ENCODE measurements at places on chromosomes 3 and 15.

DNA sequence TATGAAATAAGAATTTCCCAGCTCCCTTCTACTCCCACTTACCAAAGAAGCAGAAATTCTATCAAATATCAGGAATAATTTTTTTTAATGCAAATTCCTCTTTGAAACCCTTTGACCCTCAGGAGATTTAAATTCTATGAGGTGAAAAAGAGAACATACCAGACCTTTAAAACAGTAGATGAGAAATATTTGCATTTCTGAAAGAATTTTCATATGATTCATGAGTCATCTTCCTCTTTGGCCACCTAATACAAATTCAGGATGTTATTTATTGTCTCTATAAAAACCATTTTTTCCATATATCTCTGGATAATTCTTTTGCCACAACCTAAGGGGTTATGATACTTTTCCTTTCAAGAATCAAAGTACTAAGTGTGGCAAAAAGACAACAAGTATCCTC lies 67.3 kb upstream of the ST3GAL6 start:
- DNase-seq = no peak

DNA sequence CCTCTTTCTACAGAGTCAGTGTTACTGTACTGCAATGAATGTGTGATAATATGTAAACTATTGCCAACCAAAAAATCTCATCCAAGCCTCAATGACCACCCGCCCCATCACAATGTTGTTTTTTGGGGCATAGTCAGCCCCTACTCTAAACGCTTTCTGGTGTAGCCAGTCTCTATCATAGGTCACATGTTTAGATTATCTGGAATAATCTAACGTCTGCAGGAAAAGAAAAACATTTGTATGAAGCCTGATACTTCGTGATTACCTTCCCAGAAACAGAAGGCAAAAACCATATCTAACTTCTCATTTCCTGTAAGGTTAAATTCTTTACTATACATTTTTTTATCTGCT lies 1331.8 kb upstream of the GBE1 start:
- DNase-seq = no peak

DNA sequence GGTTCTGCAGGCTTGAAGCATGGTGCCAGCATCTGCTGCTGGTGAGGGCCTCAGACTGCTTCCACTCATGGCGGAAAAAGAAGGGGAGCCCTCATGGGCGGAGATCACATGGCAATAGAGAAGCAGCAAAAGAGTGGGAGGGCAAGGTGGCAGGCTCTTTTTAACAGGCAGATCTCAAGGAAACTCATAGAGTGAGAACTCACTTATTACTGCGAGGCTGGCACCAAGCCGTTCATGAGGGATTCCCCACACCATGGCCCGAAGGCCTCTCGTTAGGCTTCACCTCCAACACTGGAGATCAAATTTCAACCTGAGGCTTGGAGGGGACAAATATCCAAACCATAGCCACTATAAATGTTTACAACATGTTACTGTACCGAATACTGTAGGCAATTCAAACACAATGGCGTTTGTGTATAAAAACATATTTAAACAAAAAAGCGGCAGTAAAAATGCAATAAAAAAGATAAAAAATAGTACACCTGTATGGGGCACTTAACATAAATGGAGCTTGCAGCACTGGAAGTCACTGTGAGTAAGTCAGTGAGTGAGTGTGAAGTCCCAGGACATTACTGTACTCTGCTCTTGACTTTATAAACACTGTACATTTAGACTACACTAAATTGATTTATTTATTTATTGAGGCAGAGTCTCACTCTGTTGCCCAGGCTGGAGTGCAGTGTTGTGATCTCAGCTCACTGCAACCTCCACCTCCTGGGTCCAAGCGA lies 18.8 kb upstream of the MOBP start:
- DNase-seq = no peak

GRCh38 chr3:104436506-104436905 lies 930.2 kb upstream of the ALCAM start:
- DNase-seq = no peak

DNA sequence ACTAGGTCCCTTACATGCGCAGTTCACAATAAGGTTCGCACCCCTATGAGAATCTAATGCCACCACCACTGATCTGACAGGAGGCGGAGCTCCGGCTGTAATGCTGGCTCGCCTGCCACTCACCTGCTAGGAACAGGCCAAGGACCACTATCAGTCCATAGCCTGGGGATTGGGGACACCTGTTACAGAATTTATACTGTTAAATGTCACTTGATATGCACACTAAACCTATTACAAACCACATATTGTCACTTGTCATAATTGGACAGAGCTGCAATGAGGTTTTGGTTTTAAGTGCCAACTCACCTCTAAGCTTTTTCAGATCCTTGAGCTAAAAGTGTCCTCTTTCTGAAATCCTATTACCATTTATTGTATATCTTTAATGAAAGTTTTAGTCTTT lies 507.9 kb upstream of the TPRG1 start:
- no peak for DNase-seq

DNA sequence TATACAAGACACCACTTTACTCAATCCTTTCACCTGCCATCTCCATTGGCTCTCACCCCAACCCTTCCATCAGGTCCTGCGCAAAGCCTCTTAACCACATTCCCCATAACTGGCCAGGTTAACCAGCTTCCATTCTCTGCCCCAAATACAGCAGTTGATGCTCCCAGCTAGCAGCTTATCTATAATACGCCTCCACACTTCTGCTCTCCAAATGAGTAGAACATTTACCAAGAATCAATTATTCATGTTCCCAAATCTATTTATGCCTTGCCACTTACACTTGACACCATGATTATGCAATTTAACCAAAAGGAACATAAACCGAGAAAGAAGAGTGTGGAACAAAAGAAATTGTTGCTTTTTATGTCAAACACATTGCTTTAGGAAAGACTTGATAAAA lies 103.7 kb upstream of the TPM1 start:
- DNase-seq = no peak

DNA sequence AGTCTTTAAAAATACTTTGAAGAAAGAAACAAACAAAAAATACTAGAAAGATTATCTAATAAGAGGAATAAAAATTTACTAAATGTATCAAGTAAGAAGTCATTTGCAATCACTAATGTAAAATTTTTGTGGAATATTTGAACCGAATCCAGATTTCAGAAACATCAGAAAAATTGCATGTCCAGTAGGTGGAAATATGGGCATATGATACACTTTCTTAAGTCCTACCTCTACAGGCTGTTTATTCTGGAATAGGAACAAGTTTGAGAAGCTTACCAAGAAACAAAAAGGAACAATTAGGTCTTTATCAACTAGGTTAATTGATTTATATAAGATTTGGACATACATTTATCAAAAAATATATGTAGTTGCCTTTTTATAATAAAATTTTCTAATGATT lies 292.9 kb upstream of the ROBO1 start:
- no peak for DNase-seq

- no peak for DNase-seq
Measured at GRCh38 chr3:71360180-71360579, 223.3 kb downstream of the FOXP1 start.

GRCh38 chr15:94262201-94262600 lies 30.8 kb downstream of the MCTP2 start:
- DNase-seq = no peak

GRCh38 chr3:69888040-69888942 lies 111.2 kb upstream of the SAMMSON start:
- DNase-seq = no peak

- peak; percentile 84 for DNase-seq
Measured at GRCh38 chr15:40594429-40594836, 384 bp downstream of the KNL1 start.

- no peak for DNase-seq
Measured at GRCh38 chr3:1600700-1601418, 497.8 kb upstream of the CNTN4 start.
